ENCODE measurements at places on chromosomes 13 and 19.

GRCh38 chr13:65453982-65454381 lies 1776.2 kb downstream of the PCDH9 start:
- no peaks in the 10 kb centered on the region for H3K36me3 ChIP-seq
- H3K27ac ChIP-seq: no peak overlapping the region
- H3K4me3 ChIP-seq: no peak overlapping the region
- no peak for DNase-seq
- no peaks in the 10 kb centered on the region for H3K4me1 ChIP-seq

DNA sequence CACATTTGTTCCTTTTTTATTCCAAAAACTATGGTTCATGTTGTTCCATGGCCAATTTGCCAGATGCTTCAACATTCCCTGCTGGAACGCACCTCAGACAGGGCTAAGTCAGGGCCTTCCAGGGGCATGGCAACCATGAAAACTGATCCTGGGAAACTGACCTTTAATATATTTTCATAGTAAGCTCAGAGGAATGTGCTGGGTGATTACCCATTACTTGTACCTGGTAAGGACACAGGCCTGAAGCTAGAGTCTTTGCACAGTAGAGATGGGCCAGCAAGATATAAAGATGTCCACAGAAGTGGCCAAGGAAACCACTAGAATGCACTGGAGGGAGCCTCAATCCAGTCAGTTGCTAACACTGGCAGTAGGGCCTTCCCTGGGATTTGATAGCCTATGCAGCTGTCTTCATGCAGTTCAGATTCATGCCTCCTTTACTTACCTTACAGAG lies 353.1 kb downstream of the ENOX1 start:
- H3K27ac ChIP-seq: no peak overlapping the region
- no peaks in the 10 kb centered on the region for H3K4me1 ChIP-seq
- no peak for DNase-seq
- no peaks in the 10 kb centered on the region for H3K36me3 ChIP-seq
- H3K4me3 ChIP-seq: no peak overlapping the region
- peaks cover 2% of the 10 kb centered on the region for H3K27me3 ChIP-seq

DNA sequence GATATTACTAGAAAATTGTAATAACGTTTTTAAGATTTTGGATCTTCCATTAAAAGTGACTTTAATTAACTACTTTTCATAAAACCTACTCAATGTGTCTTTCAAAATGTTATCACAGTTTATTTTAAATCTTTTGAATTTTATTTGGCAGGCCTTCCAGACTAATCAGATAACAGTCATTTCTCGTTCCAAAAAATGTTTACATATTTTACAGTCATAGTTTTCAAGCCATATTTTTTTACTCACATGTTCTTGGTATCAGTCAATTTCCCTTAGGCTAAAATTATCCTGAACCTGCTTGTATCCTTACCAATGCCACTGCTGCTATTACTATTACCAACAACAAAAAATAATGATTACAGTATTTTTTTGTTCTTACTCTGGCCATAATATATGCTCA lies 1783.5 kb downstream of the SLITRK5 start:
- H3K27me3 ChIP-seq: no peaks in the 10 kb centered on the region
- H3K36me3 ChIP-seq: no peaks in the 10 kb centered on the region
- H3K27ac ChIP-seq: no peak overlapping the region

DNA sequence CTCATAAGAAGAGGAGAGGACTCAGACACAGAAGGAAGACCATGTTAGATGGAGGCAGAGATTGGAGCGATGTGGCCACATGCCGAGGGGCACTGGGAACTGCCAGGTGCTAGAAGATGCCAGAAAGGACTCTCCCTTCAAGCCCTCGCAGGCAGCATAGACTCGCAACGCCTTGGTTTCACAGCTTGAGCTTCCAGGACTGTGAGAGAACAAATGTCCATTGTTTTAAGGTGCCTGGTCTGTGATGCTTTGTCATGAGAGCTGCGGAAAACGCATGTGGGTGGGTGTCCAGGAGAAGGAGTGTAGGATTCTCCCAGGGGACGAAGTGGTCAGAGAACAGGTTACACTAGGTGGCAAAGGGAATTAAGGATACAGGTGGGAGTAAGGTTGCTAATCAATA lies 125.9 kb upstream of the USP29 start:
- H3K4me3 ChIP-seq: no peak overlapping the region
- no peaks in the 10 kb centered on the region for H3K36me3 ChIP-seq
- no peaks in the 10 kb centered on the region for H3K4me1 ChIP-seq
- DNase-seq: no peak

DNA sequence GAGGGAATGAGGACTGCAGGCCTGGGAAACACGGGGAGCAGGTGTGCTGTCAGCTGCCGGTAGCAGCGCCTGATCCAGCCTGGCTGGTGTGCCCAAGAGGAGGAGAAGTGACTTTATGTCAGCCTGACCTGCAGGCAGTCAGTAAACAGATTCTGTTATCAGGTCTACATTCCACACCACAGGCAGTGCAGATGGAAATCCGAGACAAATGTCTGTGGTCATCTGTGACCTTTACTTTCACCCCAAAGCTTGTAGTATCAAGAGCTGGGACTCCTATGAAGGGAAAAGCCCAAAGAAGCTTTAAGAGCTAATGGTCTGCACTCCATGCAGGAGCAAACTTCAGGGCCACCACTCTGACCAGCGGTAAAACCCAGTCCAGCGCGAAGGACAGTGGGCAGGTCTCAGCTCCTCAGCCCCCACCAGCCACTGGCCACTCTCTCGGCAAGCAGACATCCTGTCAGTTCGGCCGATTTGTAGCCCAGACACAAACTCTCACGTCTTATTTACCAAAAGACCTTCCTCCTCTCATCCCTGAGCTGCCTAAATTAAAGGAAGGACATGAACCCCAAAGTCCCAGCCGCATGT lies 7.7 kb downstream of the EPS15L1 start:
- H3K4me1 ChIP-seq: peaks cover 9% of the 10 kb centered on the region
- no peaks in the 10 kb centered on the region for H3K27me3 ChIP-seq
- DNase-seq: peak; percentile 64
- H3K36me3 ChIP-seq: no peaks in the 10 kb centered on the region
- no peak overlapping the region for H3K4me3 ChIP-seq

GRCh38 chr19:7877249-7877836 lies 3.2 kb upstream of the PRR36 start:
- H3K4me3 ChIP-seq: no peak overlapping the region
- no peaks in the 10 kb centered on the region for H3K36me3 ChIP-seq
- peaks cover 4% of the 10 kb centered on the region for H3K4me1 ChIP-seq
- H3K27me3 ChIP-seq: peaks cover 32% of the 10 kb centered on the region

Measured in IMR-90 (cell line).